Bronchus fibroblast of lung (primary cell): ENCODE measurements at places on chromosomes 5 and 9. TPM values are rescaled to one million over a fixed set of nuclear protein-coding genes. Genes with fewer than 3 reads are reported as not detected.

The CCL21 gene
- not detected in 2 replicates for total RNA-seq

The PCDHB16 gene
- total RNA-seq, result under 0.01 TPM in 1 of 2 replicates, not detected in the other

The ASS1 gene
- 22.4 and 23.5 TPM in 2 replicates for total RNA-seq

The CARD9 gene
- 1.9 and 2.4 TPM in 2 replicates for total RNA-seq

The PHF24 gene
- 0.17 and 0.74 TPM in 2 replicates for total RNA-seq

The OR1K1 gene
- total RNA-seq, result not detected in 2 replicates

The DMRT2 gene
- total RNA-seq, result not detected in 2 replicates

The ADAMTSL1 gene
- 35.8 and 39.1 TPM in 2 replicates for total RNA-seq

The KIF4B gene
- not detected in 2 replicates for total RNA-seq

The FNIP1 gene
- 10.4 and 13.8 TPM in 2 replicates for total RNA-seq

The TCERG1 gene
- total RNA-seq, result 37.5 and 45.9 TPM in 2 replicates

The FBN2 gene
- 52.6 and 57.0 TPM in 2 replicates for total RNA-seq

The FAM163B gene
- not detected in 2 replicates for total RNA-seq

The KIAA0825 gene
- total RNA-seq, result 1.8 and 2.0 TPM in 2 replicates

The PCDHGA5 gene
- total RNA-seq, result 0.15 and 0.34 TPM in 2 replicates

The PCDHB15 gene
- total RNA-seq, result 0.15 and 0.17 TPM in 2 replicates

The SLC27A6 gene
- 0.15 and 0.17 TPM in 2 replicates for total RNA-seq

The PCSK5 gene
- 0.67 and 0.89 TPM in 2 replicates for total RNA-seq

The TPPP gene
- total RNA-seq, result under 0.01 and 0.17 TPM in 2 replicates

The SHOC1 gene
- total RNA-seq, result under 0.01 TPM in 1 of 2 replicates, not detected in the other

The GFPT2 gene
- 57.0 and 57.5 TPM in 2 replicates for total RNA-seq

The SPATA6L gene
- total RNA-seq, result under 0.01 and 0.89 TPM in 2 replicates

The CDKN2B-AS1 gene
- 0.84 and 0.89 TPM in 2 replicates for total RNA-seq

The NIPAL4 gene
- 0.50 TPM in 1 of 2 replicates, not detected in the other for total RNA-seq

The VCAN gene
- 82.5 and 84.9 TPM in 2 replicates for total RNA-seq

The F2RL1 gene
- total RNA-seq, result 16.5 and 20.2 TPM in 2 replicates

The CXCL14 gene
- total RNA-seq, result not detected in 2 replicates

The BHMT gene
- total RNA-seq, result not detected in 2 replicates

The MAMDC2 gene
- 2.2 and 2.5 TPM in 2 replicates for total RNA-seq

The SPOCK1 gene
- 1.2 and 1.7 TPM in 2 replicates for total RNA-seq

The GGTA1 gene
- not detected in 2 replicates for total RNA-seq

The POU5F2 gene
- total RNA-seq, result under 0.01 TPM in 2 replicates

The SHC3 gene
- total RNA-seq, result 3.9 and 6.9 TPM in 2 replicates

The CEP72 gene
- total RNA-seq, result 5.1 and 6.1 TPM in 2 replicates

The PRRX2 gene
- 14.3 and 14.9 TPM in 2 replicates for total RNA-seq

The BAAT gene
- under 0.01 TPM in 1 of 2 replicates, not detected in the other for total RNA-seq

The RNF183 gene
- not detected in 2 replicates for total RNA-seq

The CARTPT gene
- total RNA-seq, result not detected in 2 replicates

The OR1N1 gene
- not detected in 2 replicates for total RNA-seq

The CFAP77 gene
- total RNA-seq, result not detected in 2 replicates
